ENCODE measurements at places on chromosomes 2 and 18. TPM values are rescaled to one million over a fixed set of nuclear protein-coding genes. Genes with fewer than 3 reads are reported as not detected.

The CHAC2 gene
- total RNA-seq: 2.7 TPM

The SELENOI gene
- total RNA-seq: 11.6 TPM

The FAM237A gene
- total RNA-seq: not detected

The SFT2D3 gene
- 5.8 TPM for total RNA-seq

The TGFA gene
- total RNA-seq: not detected

The MAP3K19 gene
- total RNA-seq: not detected

The RFX8 gene
- total RNA-seq: 7.6 TPM

The ERFE gene
- total RNA-seq: 0.88 TPM

The INHBB gene
- total RNA-seq: under 0.01 TPM

- no peak for DNase-seq
These were observed 8.0 kb upstream of the KLHL29 start for GRCh38 chr2:23376972-23377371.

GRCh38 chr2:11457935-11458334 is 8.0 kb downstream of the E2F6 start:
- no peak for DNase-seq

DNA sequence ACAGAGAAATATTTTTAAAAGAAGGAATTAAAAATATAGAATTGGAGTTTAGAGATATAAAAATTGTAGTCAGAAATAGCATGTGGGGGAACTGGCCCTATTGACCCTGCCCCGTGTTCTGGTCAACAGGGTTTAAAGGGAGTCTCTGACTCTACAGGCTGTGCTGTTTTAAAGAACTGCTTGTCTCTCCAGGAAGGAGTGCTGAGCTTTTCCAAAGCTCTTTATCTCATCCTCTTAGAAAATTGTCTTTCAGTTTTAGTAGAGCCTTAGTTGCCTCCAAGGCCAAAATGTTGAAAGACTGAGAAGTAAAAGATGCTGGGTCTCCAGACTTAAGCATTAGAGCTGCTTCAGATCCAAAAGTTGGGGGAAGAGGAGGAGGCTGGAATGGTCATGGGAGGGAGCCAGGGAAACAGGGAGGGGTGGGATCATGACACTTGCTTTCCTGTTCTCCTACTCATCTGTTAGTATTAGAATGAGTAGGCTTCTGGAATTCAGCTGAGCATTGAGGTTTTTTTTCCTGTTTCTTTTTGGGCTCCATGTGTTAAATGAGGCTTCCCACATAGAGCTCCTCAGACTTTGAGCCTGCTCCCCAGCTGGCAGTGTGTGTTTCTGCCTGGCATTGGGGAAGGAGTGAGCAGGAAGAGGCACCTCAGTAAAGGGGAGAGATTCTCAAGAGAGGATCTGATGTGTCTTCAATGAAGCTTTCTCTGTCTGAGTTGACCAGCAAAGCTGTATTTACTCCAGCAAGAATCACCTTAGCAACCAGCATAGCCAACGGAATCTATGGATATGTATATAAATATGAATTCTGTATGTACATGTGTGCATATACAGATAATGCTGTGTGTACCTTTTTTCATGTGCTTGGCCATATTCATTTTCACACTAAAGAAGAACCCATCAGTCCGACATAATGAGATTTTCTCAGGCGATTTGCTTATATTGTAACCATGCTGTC is 186.8 kb upstream of the FBXO11 start:
- peak; percentile 8 for DNase-seq

- no peak for DNase-seq
These were observed 793.6 kb upstream of the ACVR2A start for GRCh38 chr2:147051248-147051647.

GRCh38 chr2:105640246-105640645 is 104.5 kb upstream of the NCK2 start:
- DNase-seq: no peak

DNA sequence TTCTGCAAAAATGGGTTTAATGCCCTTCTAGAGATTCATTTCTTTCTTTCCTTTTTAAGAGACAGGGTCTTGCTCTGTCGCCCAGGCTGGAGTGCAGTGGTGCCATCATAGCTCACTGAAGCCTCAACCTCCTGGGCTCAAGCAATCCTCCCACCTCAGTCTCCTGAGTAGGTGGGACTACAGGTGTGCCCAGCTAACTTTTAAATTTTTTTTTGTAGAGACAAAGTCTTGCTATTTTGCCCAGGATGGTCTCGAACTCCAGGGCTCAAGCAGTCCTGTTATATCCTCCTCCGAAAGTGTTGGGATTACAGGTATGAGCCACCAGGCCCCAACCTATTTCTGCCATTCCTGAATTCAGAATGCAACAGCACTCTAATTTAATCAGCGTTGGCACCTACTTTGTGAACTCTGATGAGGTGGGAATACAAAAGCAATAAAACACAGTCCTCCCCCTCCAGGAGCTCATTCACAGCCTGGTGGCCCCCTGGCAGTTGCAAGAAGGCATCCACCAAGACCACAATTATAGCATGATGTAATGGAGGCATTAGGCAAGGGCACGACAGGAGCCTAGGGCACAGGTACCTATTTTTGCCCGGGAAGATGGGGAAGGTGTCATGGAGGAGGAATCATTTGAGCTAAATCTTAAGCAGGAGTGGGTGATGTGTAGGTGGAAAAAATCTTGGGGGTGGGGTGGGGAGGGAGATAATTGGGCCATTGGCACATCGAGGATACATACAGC is 5.1 kb downstream of the RHOB start:
- DNase-seq: no peak

GRCh38 chr2:221124532-221125240 is 447.4 kb downstream of the EPHA4 start:
- DNase-seq: no peak

GRCh38 chr2:28398101-28398834 is 5.6 kb downstream of the FOSL2 start:
- peak; percentile 54 for DNase-seq

DNA sequence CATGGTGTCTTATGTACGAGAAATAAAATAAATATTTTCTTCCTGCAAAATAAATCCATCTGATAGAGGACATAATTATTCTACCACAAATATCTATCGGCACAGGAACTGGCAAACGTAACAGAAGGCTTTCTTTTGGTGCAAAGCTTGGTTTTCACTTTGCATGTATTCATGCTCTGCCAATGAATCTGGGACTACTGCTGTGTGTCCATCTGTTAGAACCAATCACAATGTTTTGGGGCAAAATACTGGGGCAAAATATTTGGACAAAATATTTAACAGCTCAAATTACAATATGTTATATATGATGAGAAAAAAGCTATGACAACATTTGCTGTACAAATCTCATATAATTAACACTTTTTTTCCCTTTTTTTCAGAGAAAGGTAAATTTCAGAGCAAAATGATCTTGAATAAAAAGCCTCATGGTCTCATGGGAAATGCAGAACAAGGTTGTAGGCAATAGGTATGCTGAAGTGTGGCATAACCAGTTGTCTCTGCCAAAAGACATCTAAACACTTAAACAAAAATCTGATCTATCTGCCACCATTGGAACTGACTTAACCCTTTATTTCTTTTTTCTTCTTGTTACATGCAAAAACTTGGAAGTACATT is 923.2 kb downstream of the CPS1 start:
- DNase-seq: no peak

- DNase-seq: no peak
These were observed 36.5 kb downstream of the GALM start for GRCh38 chr2:38702413-38702812.

DNA sequence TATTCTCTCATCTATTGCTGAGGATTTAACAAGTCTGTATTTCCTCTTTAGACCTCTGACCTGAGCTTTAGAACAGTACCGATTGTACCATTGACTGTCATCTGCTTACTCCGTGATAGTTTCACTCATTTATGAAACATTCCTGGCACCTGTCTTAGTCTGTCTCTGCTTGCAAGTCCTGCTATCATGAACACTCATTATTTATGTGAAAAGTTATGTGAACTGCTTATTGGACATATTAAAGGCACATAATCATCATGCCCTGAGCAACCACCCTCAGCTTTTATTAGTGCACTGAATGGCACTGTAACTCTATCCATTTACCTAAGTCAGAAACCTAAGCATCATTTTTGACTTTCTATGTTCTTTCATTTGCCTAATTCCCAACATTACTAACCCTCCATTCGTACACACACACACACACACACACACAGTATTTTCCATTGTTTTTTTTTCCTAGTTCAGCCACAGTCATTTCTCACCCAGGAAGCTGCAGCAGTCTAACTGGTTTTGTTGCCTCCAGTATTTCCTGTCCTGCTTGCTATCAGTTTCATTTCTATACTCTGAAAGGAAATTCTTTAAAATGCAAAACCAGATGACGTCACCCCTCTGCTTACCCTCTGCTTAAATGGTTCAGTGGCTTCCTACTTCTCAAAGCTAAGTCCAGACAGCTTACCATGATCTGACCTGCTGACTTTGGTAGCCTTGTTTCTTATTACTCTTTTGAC is 146.1 kb downstream of the HAUS1 start:
- peak; percentile 77 for DNase-seq

- DNase-seq: no peak
These were observed 144.4 kb downstream of the PTPRM start for GRCh38 chr18:7711495-7711894.

DNA sequence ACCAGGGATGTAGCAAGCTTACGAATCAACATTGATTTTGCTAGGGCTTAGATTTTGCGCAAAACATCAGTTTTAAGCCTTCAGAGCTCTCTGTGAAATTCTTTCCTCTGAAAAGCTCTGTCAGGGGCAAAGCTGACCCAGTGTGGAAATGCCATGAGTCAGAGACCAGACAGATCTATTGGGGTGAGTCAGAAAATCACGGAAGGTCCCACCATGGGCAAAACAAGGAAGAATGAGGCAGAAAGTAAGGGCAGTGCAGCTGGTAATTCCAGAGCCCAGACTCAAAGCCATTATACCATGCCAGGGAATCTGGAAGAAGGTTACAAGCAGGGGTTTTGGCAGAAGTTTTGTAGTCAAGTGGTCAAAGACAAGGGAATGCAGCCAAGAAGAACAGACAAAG is 256.6 kb upstream of the CTAGE1 start:
- DNase-seq: peak; percentile 80

GRCh38 chr2:204265681-204266181 is 279.5 kb upstream of the PARD3B start:
- no peak for DNase-seq
